ENCODE measurements at places on chromosomes 5 and 9.

DNA sequence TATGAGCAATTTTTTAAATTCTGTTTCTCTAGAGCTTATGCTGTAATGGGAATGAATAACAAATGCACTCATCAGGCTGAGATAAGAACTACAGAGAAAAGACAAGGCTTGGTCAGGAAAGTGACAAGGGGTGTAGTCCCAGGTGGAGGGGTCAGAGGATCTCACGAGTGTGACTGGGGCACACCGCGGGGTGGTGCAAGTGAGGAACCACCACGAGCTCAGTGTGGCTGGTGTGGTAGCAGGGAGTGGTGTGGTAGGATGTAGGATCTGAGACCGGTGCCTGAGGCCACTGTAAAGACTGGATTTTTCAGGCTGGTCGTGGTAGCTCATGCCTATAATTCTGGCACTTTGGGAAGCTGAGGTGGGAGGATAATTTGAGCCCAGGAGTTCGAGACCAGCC is 9.0 kb downstream of the ANXA6 start:
- no peak for DNase-seq

DNA sequence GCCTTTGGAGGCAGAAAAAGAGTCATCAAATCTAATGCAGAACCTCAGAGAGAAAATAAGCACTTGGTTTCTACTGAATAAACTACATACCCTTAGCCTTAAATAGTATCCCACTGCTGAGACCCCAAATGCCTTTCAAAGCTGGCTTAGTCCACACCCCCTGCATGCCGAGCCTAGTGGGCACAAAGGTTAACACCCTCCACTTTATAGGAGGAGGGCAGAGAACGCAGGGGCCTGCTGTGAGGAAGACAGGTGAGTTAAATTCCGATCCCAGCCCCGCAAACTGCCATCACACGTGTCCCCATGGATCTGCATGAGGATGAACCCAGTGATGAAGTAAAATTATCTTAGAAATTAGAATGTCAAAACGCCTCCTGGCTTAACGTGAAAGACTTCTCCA is 19.5 kb upstream of the HSD17B3 start:
- no peak for DNase-seq

GRCh38 chr9:37035648-37036370 is 1.7 kb upstream of the PAX5 start:
- no peak for DNase-seq

- no peak for DNase-seq
These were observed 68.5 kb downstream of the MRPL36 start for GRCh38 chr5:1731091-1731639.

- DNase-seq: no peak
These were observed 18.6 kb downstream of the SLC6A7 start for GRCh38 chr5:150208187-150209098.

DNA sequence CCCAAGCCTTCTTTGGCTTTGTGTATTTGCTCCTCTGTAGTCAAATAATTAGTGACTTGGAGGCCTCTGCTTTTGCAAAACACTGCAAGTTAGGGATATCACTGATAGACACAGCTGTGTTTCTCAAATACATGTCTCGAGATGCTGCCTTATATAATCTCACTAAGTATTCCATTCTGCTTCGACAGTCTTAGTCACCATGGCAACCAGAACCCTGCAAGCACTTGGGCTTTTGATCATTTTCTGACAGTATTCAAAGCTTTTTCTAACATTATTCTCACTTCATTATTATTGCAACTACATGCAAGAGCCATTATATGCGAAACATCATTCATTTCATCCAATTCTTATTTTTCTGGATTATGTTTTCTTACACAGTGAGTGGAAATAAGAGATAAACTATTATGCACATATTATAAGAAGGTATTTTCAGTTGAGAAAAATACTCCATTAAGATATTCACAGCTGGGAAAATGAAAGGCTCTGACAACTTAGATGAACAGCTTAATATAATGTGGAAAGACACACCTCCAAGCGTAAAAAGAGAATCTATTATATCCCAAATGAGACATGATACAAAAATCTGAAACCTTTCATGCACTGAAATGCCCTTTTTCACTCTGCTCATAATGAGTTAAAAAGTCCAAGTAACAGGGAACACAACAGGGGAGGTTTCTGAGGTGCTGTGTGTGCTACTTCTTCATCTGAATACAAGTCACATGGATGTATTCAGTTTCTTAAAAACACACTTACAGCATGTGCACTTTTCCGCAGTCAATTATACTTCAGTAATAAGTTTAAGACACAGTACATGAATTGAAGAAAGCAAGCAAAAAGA is 93.9 kb downstream of the SCAI start:
- DNase-seq: peak; percentile 58

- no peak for DNase-seq
These were observed 648.5 kb downstream of the BNC2 start for GRCh38 chr9:16221822-16222547.

GRCh38 chr5:74166064-74166463 is 474.5 kb downstream of the ENC1 start:
- no peak for DNase-seq

DNA sequence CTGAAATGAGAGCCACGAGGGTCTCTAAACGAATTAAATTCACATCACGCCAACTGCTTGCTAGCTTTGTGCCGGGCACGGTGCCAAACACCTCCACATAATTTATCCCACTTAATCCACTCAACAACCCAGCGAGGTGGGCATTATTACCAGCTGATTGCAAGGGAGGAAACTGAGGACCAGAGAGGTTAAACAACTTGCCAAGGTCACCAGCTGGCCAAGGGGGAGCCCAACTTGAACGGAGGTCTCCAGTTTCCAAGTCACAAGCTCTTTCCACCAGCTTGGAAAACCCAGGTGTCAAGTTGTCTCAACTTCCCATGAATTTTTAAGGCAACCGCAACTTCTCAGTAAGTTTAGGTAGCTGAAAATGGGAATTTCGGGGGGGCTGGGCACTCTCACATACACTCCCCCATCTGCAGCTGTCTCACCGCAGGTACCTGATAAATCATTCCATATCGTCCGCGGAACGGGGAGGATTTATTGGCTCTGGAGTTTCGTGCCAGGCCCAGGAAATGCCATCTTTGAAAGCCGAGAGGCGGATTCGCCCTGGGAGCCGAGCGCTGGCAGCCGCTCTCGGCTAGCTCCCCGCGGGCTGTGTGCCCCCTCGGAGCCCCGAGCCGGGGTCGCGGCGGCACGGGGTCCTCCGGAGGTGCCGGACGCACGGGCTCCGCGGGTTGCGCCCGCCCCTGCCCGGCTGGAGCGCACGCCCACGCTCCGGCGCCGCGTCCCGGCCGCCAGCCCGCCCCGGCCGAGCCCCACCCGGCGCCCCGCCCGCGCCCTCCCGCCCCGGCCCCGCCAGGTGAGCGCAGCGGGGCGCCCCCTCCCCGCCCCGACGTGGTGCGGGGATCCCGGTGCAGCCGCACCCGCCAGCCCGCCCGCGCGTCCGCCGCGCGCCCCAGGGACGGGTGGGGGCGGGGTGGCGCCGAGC is 617 bp downstream of the PTPN3 start:
- DNase-seq: no peak

- DNase-seq: no peak
These were observed 473.6 kb upstream of the FTMT start for GRCh38 chr5:121378046-121378445.

All from head of caudate nucleus (tissue), 42 donors.